MG63 (cell line): ENCODE measurements at places on chromosomes 2 and 18. TPM values are rescaled to one million over a fixed set of nuclear protein-coding genes. Genes with fewer than 3 reads are reported as not detected.

The CDK5R2 gene
- total RNA-seq = not detected in 2 replicates

The GPR45 gene
- total RNA-seq = not detected in 2 replicates

The B3GNT2 gene
- total RNA-seq = 8.8 and 13.2 TPM in 2 replicates

The TMEM37 gene
- total RNA-seq = 0.56 TPM in 1 of 2 replicates, not detected in the other

The FAM136A gene
- 32.9 and 51.3 TPM in 2 replicates for total RNA-seq

The GALNT5 gene
- 3.1 and 4.8 TPM in 2 replicates for total RNA-seq

The CFLAR gene
- total RNA-seq = 29.3 and 39.6 TPM in 2 replicates

DNA sequence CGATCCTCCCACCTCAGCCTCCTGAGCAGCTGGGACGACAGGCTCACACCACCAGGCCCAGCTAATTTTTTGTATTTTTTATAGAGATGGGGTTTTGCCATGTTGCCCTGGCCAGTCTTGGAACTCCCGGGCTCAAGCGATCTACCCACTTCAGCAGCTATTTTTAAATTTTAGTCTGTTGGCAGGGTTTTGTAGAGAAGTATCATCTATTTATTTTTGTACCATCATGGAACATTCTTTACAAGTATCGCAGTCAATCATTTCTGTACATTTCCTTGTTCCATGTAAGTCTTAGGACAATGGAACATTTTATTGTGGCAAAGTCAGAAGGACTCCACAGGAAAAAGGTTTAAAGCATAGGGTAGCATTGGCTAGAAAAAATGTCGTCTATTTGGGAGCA lies 94.6 kb downstream of the UGGT1 start:
- DNase-seq = no peak

- peak; percentile 93 for DNase-seq
Measured at GRCh38 chr2:33134086-33134771, 187.5 kb downstream of the LTBP1 start.

- no peak for DNase-seq
Measured at GRCh38 chr2:176392744-176393414, 123.6 kb downstream of the MTX2 start.

- no peak for DNase-seq
Measured at GRCh38 chr18:37965572-37965970, 400.0 kb upstream of the CELF4 start.

- peak; percentile 27 for DNase-seq
Measured at GRCh38 chr2:69973335-69973735, 11.9 kb upstream of the ASPRV1 start.

DNA sequence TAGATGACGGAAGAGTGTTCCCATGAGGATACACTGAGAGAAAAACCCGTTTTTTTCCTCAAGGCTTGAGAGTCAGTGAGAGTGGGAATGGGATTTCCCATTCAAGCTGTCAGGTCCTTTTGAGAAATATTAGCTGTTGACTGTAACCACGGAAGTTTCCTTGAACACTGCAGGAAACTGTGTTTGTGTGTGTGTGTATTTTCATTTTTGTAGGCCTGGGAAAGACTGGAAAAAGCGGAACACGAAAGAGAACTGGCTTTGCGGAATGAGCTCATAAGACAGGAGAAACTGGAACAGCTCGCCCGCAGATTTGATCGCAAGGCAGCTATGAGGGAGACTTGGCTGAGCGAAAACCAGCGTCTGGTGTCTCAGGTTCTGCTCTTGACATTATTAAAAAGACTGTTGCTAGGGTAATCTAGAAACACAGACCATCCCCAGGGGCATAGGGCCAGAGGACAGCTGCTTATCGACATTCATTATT lies 98.8 kb upstream of the EML6 start:
- DNase-seq = no peak

GRCh38 chr2:65658881-65659280 lies 226.5 kb upstream of the SPRED2 start:
- no peak for DNase-seq

GRCh38 chr2:14011190-14011589 lies 621.3 kb upstream of the LRATD1 start:
- no peak for DNase-seq

GRCh38 chr2:233270951-233271350 lies 19.5 kb downstream of the ATG16L1 start:
- DNase-seq = no peak

DNA sequence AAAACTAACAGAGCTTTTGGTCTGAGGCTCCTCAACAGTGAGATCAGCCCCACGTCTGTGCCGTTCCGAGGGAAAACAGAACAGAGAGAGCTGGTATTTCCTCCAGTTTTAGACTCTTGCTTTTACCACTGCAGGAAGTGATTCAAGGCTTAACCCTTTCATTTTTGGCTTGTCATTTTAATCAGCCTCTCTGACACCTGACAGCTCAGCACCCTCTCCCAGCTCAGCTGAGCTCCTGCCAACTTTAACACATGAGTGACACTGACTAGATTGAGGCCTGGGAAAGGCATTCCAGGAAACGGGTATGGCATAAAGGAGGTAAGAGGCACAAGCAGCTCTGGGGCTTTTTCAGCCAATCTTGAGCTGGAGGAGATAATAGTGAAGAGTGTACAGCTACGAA lies 239.4 kb upstream of the SKOR2 start:
- DNase-seq = peak; percentile 27

- DNase-seq = no peak
Measured at GRCh38 chr2:234864506-234864905, 87.3 kb upstream of the SH3BP4 start.

DNA sequence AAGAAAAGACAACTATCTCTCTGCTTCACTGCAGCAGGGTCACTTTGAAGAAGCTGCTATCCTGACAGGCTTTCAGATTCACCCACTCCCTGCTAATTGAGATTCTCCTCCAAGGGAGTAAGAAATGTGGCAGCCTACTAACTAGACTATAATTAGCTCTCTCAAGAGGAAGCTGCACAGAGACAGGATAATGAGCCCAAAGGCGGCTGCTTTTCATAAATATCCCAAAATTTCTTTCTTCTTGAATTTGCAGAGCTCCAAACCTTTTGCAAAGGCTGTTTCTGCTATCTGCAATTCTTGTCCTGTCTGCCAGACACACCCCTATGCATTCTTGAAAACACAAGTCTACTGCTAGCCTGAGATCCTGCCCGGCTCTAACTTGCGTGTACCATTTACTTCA lies 54.0 kb upstream of the RNU4ATAC start:
- DNase-seq = no peak

DNA sequence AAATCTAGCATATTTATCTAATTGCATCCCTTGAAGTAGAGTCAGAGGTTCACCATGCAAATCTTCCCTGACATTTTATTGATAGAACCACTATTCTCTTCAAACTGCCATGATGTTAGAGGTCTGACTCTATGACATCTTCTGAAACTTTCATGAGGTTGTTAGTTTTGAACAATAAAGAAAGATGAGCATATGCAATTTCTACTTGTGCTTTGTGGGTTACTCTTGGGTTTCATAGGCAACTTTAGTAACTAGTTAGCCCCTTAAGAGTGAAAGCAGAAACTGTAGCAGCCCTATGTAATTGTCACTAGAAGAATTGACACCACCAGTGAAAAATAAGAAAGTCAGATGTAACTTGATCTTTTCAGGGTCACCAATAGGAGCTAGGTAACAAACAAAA lies 53.1 kb upstream of the ZEB2 start:
- DNase-seq = no peak

DNA sequence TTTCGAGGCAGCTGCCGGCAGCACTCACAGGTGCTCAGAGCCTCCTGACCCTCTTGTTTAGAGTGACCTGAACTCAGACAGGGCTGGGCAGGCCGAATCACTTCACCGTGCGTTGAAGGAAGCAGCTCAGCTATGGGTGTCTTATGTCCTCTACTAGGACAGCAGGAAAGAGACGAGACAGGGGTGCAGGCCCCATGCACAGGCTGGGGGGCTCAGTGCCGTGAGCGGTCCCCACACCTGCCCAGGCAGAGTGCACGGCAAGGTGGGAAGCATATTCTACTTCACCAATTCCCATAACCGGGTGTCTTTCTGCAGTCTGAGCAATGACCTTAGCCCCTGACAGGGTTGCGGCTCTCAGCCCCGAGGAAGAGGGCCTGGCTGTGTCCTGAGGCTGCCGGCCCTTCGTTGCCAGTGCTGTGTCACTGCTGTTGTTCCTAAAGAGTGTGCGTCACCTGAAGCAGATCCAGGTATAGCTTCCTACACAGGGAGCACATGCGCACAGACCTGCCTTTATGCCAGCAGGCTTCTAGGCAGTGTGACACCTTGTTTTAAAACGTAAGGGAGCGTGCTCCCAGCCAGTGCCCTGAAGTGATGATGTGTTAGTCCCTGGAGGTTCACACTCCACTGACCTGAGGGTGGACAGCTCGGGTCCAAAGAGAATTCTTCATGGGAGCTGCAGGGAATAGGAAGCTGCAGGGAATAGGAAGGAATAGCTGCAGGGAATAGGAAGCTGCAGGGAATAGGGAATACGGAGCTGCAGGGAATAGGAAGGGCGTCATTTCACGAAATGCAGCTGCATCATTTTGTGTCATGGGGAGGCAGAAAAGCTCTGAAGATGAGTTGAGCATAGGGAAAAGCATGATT lies 207.9 kb upstream of the SALL3 start:
- DNase-seq = no peak

DNA sequence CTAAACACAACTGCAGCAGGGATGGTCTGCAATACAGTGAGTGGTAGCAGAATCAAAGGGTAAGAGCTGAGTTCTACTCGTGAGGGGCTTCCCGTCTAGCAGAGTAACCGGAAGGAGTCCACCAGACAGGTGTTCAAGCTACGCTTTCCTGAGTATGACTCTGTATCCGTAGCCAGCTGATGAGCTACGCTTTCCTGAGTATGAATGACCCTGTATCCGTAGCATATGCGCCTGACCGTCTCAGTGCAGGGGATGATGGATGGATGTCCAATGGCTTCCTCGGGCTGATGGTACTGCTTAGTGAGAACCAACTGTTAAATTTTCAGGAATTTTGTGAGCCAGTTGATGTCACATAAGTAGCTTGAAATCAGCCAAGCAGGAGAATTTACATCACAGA lies 244.1 kb upstream of the MYT1L start:
- no peak for DNase-seq

DNA sequence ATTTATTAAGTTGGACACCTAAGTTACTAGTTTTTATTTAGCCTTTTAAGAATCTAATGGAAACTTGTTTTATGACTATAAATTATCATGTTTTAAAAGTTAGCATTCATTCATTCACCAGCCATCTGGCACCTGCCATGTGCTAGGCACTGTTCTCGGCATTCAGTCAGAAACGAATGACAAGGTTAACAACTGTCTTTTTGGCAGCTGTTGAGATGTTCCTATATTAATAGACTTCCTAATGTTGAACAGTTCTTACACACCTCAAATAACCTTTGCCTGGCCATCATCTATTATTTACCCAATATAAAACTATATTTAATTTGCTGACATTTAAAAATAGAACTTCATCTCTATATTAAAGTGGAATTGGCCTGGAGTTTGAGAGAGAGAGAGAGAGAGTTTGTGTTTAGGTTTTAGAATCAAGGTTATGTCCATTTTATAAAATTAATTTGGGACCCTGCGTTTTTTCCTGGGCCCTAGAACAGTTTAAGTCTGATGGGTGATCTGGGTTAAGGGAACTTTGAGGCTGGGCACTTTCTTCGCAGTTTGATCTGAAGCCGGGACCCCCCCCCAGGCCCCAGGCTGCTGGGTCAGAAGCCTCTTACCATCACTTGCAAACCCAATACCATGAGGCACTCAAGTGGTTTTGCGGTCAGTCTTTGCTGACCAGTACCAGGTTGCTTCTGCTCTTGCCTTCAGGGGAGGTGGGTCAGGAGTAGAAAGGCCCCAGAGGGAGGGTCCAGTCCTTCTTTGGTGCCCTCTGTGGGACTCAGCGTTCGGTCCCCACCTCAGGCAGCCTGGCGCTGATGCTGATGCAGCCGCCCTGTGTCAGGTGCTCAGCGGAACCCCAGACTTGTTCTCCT lies 48.3 kb upstream of the ASB1 start:
- no peak for DNase-seq

DNA sequence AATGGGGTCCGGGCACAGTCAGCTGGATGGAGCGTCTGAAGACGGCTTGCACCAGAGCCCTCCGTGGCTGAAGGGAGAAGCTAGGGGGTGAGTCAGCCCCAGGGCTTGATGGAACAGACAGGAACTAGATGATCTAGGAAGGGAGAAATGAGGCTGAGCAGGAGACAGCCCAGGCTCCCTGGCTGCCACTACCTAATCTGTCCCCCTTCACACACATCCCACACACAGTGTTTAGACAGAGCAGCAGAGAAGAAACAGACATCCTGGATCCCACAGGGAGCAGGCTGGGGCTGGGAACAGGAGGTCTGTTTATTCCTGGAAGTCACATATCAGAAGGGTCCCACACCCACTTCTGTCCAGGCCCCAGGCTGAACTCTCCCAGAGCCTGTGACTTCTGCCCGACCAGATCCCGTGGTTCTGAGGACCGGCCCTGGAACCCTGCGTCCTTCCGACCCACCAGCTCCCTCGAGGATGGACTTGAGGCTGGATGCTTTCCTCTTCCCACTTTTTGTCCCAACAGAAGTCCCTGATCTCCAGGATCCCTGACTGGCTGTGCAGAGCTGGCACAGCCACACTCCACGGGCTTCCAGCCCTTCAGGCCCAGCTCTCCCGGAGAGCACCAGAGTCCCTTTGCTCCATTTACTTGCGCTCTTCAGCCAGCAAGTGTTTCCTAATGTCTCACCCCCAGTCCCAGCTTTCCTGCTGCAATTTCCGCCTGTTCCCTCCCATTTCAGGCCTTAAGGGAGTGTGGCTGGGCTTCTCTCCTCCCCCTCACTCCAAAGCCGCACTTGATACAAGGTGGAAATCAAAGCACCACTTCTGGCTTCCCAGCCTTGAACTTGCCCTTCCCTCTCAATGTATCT lies 1.5 kb upstream of the GPBAR1 start:
- no peak for DNase-seq

- DNase-seq = no peak
Measured at GRCh38 chr2:10972683-10973433, 61.1 kb downstream of the KCNF1 start.

DNA sequence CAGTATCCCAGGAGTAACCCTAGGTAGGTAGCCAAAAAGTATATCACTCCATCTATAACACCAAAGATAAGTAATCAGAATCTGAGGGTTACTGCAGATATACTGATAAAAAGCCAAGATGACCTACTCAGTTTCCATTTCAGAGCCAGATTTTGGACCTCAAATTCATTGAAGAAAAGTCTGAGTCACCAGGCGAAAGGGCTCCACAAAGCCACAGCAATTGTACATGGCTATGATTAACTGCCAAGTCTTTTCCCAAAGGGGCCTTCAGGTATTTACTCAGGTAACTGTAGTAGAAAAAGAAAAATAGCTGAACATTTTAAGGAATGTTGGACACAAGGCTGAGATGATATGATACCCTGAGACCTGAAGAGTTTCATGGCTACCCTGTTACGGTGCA lies 75.6 kb upstream of the KCNH7 start:
- DNase-seq = no peak
